Activated naive CD4-positive, alpha-beta T cell (primary cell): ENCODE measurements at places on chromosomes 1 and 21.

DNA sequence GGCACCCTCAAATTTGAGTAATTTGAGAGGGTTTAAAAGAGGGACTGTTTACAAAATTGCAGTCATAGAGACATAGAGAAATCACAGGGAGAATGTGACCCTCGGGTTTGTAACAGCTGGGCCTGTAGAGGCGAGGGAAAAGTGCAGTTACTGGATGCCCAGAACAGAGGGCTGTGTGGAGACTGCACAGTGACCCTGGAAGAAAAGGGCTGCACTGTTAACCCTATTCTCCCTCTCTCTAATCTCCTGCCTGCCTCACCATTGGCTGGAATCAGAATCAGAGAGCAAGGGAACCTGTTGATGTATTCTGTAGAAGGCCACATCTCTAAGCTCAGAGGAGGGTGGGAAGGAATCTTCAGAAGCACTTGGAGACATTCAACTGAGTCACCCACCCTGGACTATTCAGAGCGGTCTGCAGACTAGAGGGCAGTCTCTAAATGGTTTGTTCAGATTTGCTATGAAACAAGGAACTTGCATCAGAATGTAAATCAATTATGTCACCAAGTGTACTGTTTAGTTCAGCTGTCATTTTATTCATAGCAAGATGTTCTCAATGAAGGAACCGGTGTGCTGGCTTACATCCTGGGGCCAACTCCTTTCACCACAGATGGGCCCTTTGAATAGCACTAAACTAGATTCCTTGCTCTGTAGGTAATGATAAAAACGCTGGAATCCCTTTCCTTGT, 132.2 kb upstream of the HOOK1 start:
- DNase-seq = no peak

GRCh38 chr1:223429821-223430220, 36.6 kb downstream of the CCDC185 start:
- no peak for DNase-seq

- DNase-seq = no peak
Observed at GRCh38 chr21:38831526-38832467, 26.1 kb downstream of the ETS2 start.

DNA sequence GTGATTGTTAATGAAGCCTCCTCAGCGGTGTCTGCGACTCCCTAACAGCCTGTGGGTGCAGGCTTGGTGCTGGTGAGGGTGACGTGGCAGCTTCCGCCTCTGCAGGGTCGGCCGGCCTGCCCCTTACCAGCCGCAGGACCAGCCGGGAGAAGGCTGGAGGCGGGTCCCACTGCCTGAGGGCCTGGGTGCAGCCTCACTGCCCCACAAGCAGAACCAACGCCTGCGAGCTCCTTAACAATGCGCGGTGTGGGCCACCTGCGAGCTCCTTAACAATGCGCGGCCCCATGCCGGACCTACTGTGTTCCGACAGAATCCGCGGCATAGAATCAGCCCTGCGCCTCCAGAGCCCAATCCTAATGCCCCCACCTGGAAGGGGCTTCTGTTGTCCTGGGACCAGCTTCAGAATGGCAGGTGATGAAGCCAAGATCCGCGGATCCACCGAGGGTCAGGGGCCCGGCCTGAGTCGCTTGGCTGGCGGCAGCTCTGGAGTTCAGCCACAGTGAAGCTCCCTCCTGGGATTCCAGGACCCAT, 54.4 kb upstream of the AJAP1 start:
- DNase-seq = no peak

DNA sequence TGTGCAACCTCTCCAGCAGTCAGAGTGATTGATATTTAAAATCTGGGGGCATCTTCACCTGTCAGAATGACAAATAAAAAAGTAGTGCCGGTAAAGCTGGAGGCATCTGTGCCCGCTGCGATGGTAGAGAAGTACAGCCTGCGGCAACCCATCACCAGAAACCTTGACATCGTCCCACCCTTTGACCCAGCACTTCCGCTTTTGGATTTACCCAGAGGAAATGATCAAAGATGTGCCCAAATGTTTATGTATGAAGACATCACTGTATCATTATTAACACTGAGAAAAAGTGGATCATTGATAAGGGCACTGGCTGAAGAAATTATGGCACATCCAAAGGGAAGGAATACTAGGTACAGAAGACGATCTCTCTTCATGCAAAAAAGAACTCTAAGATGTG, 96.0 kb downstream of the PGBD5 start:
- no peak for DNase-seq
